ENCODE measurements at places on chromosomes 6 and 20. TPM values are rescaled to one million over a fixed set of nuclear protein-coding genes. Genes with fewer than 3 reads are reported as not detected.
A peak's percentile ranks its signal among the peaks of the same experiment; 100 is the strongest.

DNA sequence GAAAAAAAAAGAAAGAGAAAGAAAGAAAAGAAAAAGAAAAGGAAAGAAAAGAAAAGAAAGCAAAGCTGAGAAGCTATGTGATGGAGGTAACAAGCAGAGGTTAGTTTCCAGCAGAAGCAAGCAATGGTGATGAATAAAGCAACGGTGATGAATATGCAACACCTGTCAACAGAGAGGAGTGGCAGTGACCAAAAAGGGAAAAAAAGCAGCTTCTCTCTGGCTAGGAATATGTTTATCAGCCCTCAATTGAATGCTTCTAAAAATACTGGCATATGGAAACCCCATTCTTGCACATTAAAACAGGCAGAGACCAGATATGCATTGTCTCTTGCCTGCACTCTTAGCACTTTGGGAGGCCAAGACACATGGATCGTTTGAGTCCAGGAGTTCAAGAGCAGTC lies 100.9 kb downstream of the GJA1 start:
- no peak for DNase-seq

DNA sequence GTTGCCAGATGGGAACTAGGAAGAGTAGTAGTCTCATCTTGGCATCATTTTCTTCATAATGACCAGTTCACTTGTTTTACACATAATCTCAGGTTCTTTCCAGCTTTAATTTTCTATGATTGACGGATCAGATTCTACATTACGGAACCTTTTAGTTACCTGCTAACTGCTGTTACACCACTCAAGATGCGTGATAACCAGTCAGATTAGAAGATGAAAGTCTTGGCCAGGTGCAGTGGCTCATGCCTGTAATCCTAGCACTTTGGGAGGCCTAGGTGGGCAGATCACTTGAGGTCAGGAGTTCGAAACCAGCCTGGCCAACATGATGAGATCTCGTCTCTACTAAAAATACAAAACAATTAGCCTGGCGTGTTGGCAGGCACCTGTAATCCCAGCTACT lies 92.5 kb downstream of the NCOA3 start:
- no peak for DNase-seq

GRCh38 chr6:66103954-66104353 lies 396.9 kb upstream of the EYS start:
- no peak for DNase-seq

The AVP gene
- polyA plus RNA-seq = not detected

The WASF1 gene
- 55.4 TPM for polyA plus RNA-seq

DNA sequence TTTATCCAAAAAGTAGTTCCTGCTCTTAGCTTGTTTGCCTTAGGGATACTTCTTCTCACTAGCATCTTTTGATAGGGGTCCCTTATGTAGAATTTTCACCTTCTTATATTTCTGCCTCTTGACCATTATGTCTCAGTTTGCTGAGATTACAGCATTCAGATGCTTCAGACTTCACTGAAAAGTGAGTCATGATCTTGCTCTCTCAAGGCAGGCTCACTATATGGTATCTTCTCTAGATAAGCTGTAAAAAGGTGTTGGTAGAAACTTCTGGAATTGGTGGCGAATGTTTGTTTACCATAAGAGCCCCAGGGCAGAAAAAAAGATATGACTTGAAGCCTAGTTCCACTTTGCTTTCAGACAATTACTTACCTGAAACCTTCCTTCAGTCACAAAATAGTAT lies 19.7 kb downstream of the GTPBP2 start:
- DNase-seq = no peak

DNA sequence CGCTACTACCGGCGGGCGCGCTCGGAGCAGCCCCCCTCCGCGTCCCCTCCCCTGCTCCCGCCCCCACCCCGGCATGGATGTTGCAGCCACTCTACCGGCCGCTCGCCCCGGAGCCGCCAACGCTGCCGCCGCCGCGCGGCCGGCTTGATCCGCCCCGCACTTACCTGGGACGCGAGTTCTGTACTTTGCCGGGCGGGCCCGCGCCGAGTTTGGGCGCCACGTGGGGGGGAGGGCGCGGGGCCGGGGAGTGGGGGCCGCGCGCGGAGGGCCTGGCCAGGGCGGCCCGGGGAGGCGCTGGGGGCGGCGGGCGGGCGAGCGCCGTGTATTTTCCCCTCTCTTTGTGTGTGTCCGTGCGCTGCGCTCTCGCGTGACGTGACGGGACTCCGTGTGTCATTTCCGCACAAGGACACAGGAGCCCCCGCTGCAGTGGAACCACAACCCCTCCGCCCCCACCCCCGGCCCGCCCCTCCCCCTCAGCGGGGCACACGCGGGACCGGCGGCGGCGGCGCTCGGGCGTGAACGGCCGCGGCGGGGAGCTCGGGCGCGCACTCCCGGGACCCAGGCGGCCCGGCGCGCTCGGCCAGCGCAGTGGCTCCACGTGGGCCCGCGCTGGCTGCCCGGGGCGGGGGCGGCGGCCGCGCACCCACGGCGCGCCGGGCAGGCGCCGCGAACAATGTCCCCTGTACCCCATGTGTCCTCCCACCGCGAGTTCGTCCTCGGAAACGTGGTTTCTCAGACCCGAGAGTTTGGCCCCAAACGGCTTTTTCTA lies at the start of gene BEND3:
Gene BEND3, minus strand, starts transcription at position 590 of the 769 bp plus-strand sequence. CDS start 16,230 bp downstream, outside the sequence.
- DNase-seq = no peak

- no peak for DNase-seq
Measured at GRCh38 chr6:97207383-97207782, 75.6 kb downstream of the MMS22L start.

The MRPS26 gene
- 54.6 TPM for polyA plus RNA-seq

- no peak for DNase-seq
Measured at GRCh38 chr6:131631625-131632289, 3.7 kb upstream of the MED23 start.

The TPX2 gene
- polyA plus RNA-seq = 50.8 TPM

GRCh38 chr20:38645351-38645750 lies 43.7 kb downstream of the ARHGAP40 start:
- no peak for DNase-seq

- DNase-seq = peak; percentile 42
Measured at GRCh38 chr6:168060521-168060931, 18.5 kb downstream of the FRMD1 start.

DNA sequence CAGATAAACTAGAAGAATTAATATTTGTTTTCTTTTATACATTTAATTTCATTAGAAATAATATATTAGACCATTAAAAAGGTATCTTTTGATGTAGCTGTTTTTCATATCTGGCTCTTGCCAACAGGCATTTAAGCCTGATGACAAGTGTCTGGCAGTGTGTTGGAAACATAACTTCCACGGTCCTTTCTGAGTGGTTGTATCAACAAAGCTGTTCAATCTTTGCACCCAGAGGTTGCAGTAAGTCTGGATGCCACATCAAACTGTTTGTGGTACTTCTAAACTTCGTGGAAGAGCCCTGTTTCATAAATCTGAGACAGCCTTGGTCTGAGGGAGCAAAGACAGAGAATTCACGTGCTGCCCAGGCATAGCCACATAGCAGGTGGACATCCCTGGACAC lies 197.4 kb downstream of the TRDN start:
- no peak for DNase-seq

The MCUR1 gene
- polyA plus RNA-seq = 59.3 TPM

- peak; percentile 43 for DNase-seq
Measured at GRCh38 chr6:85482905-85483700, 33.2 kb downstream of the NT5E start.

The NOTCH4 gene
- 21.6 TPM for polyA plus RNA-seq

GRCh38 chr20:44011251-44011940 lies 96.7 kb downstream of the TOX2 start:
- DNase-seq = no peak

DNA sequence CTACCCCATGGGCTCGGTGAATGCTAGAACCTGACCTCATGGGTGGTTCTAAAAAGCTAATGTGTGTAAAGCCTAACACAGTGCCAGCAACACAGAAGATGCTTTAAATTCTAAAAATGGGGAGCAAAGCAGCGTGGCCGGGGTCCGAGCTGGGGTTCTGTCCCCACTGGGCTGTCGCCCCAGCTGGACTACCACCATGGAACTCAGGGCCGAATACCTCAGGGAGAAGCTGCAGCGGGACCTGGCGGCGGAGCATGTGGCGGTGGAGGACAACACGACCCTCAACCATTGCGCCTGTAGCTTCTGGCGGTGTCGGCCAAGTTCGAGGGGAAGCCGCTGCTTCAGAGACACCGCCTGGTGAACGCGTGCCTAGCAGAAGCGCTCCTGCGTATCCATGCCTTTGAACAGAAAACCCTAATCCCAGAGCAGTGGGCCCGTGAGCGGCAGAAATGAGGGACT lies 8.4 kb downstream of the SOX4 start:
- DNase-seq = no peak

GRCh38 chr20:8249634-8250033 lies 117.6 kb downstream of the PLCB1 start:
- no peak for DNase-seq

The TMEM181 gene
- polyA plus RNA-seq = 22.3 TPM

DNA sequence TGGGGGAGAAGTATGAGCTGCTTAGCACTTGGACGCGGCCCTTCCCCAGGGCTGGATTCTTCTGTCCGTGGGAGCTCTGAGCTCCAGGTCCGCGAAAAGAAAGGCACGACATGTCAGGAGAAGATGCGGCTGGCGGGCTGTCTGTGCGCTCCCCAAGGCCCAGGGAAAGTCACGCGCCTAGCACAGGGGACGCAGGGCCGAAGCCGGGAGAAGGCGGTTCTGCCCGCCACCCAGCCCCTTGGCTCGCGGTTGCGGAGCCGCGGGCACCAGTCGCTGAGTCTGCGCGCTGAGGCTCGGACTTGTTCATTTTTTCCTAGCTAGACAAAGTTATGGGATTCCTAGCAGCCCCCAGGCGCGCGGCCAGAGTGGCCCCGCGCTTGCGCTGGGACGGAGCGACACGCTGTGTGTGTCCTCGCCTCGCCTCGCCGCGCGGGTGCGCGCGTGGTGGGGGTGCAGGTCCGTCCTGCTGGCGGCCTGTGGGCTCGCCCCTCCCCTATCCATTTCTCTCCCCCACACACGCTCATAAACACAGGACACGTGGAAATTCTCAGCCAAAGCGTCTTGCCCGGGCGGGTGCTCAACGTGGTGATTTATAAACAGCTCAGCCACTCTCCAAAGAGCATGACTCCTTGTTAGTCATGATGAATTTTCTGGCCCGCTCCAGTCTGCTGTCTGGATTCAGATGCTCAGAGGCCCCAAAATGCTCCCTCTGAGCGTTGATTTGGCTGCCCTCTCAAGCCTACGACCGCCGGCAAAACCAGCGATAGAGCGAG lies 1.9 kb upstream of the POU3F2 start:
- no peak for DNase-seq

The SPAG4 gene
- 6.2 TPM for polyA plus RNA-seq
